HTR-8/SVneo (cell line): ENCODE measurements at places on chromosomes 7 and 10.

DNA sequence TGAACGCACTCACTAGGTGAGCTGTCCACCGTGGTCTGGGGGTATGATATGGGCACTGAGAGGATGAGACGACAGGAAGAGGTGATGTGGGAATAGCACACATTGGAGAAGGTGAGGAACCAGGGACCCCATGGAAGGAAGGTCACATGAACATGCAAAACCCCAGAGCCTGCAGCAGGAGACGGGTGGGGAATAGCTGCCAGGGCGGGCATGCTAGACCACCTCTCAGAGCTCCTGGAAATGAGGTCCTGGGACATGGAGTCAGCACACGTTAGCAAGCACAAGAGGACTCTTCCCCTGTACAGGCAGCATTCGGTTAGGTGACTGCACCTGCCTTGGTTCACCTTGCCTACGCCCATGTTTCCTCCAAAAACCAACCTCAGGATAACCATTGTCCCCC, 8.1 kb downstream of the FAM131B start:
- no peak for DNase-seq

DNA sequence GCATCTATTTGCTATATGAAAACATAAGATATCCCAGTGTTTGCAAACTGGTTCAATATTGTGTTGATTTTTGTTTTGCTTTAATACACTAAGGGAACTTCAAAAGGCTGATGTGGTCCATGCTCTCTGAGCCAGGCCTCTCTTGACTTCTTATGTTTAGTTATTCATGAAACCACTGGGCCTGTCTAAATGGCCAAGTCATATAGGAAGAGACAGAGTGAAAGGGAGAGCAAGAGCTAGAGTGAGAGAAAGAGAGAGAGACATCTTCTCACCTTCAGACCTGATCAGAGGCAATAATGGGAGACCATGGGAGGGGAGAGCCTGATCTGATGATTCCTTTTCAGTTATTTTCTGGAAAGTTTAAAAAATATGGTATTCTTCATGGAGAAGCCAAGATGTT, 6.1 kb upstream of the FAS start:
- DNase-seq = no peak

DNA sequence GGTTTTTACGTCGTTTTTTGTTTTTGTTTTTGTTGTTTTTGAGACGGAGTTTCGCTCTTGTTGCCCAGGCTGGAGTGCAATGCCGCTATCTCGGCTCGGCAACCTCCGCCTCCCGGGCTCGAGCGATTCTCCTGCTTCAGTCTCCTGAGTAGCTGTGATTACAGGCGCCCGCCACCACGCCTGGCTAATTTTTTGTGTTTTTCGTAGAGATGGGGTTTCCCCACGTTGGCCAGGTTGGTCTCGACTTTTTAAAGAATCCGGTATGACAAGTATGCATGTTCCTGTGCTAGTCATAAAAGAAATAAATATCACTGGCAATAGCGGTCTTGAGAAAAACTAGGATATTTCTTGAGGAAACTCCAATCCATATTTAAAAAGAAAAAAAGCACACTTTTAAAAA, 2.7 kb upstream of the ARL4A start:
- DNase-seq = no peak

DNA sequence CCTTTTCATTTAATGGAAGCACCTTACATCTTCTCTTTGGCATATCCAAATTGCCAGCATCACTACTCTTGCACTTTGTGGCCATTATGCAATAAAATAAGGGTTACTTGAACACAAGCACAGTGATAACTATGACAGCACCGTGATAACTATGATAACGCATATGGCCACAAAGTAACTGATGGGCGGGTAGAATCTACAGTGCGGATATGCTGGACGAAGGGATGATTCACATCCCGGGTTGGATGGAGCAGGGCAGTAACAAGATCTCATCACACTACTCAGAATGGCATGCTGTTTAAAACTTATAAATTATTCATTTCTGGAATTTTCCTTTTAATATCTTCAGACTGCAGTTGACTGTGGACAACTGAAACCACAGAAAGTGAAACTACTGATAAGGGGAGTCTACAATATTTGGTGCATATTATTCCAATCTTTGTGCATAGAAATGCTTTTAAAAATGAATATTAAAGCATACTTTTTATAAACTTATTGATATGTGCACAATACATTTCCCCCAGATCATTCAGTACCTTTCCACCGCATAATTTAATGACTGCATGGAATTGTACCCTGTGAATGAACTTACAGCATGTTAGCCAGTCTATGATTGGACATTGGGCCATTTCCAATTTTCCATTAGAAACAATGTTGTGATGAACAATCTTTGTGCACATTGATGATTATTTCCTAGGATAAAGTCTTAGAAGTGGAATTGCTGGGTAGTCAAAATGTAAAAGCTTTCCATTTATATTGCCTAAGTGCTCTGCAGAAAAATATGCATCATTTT, 136.4 kb downstream of the WNT2 start:
- DNase-seq = no peak

DNA sequence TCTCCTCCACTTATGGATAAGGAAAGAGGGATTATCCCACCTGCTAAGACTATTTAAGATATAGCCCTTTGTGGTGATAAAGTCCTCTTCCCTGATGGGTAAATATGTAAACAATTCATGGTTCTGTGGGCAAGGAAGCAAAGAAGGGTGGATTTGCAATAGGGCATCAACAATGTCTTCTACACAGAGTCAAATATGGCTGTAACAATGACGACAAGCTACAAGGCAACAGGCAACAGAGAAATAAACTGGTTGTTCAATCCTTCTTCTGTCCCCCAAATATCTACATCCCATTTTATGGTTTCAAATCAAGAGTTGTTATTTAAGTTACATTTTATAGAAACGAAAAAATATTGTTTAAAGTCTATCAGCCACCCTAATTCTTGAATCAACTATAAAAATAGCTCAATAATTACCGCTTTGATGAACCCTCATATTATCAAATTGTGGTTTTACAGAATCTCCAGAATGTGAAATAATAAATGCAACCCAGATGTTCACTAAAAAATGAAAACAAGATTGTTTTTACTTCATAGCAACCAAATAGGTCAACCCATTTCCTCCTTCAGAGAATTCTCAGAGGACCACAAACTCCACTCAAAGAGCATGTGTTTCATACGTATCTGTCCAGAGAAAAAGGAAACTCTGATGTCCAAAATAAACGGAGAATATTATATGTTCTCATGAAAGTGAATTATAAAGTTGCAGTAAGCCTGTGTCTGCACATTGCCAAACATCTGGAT, 13.8 kb downstream of the CYTH3 start:
- no peak for DNase-seq

DNA sequence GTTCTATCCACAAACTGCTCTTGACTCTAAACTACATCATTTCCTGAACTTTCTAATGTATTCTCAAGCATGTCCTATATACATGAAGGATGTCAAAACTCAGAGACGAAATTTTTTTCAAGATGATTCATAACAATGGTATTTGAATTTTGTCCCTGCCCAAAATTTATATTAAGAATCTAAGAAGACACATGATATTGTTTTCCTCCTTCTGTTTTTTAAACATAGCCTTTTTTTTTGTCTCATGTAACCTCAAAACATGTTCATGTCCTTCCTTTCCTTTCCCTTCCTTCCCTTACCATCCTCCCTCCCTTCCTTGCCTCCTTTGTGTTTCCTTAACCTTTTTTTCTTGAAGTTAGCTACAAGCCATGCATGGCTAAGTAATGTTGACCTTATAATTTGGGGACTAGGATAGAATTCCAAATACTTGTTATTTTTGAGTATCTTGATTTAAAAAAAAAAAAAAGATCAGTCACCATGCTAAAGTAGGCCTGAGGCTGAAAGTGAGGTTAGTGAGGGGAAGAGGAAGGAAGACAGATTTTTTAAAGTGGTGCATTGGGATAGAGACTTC, 163.0 kb downstream of the SUGCT start:
- no peak for DNase-seq
